ENCODE measurements at places on chromosomes 6 and 20.
A peak's percentile ranks its signal among the peaks of the same experiment; 100 is the strongest.

- no peak for DNase-seq
These were observed 39.2 kb upstream of the ZNF831 start for GRCh38 chr20:59124296-59125029.

- DNase-seq = no peak
These were observed 98.6 kb upstream of the CLDN20 start for GRCh38 chr6:155165029-155165710.

- peak; percentile 67 for DNase-seq
These were observed 2.4 kb upstream of the DBNDD2 start for GRCh38 chr20:45405571-45406259.

- DNase-seq = no peak
These were observed 80.4 kb downstream of the DACT2 start for GRCh38 chr6:168239044-168239773.

- no peak for DNase-seq
These were observed 22.2 kb downstream of the EPB41L2 start for GRCh38 chr6:131040866-131041265.

DNA sequence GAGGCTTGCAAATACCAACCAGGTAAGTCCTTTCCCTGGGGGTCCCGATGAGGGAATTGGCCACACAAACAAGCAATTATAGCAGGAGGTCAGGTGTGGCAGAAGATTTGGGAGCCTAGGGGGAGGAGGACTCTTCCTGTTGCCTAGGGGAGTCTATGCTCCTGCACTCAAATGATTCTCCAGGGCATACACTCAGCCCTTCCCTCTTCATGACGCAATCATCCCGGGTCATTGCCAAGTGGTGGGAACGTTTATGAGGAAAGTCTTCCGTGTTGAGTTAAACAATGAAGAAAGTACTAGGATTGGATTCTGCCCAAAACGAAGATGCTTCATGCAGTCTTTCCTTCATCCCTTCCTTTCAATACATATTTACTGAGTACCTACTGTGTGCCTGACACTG is 186.5 kb upstream of the TSHZ2 start:
- DNase-seq = no peak

DNA sequence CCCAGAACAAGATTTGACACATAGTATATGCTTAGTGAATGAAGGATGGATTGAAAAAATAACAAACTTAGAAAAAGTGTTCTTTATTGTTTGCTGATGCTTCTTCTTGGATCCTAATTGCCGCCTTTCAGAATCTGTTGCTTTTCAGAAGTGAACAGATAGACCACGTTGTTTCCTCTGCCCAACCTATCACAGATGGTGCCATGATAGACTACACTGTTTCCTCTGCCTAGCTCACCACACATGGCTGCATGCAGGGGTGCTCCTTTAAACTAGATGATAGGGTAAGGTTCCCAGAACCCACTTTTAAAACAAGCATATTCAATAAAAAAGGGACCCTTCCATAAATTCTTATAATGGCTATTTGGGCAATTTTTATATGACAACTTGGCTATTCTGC is 4.6 kb upstream of the RGS17 start:
- no peak for DNase-seq

- DNase-seq = peak; percentile 46
These were observed 86.4 kb downstream of the ATXN1 start for GRCh38 chr6:16674801-16675392.

- DNase-seq = no peak
These were observed 7.7 kb upstream of the BICRAL start for GRCh38 chr6:42774201-42774600.

GRCh38 chr6:15956205-15957106 is 172.4 kb upstream of the MYLIP start:
- no peak for DNase-seq

DNA sequence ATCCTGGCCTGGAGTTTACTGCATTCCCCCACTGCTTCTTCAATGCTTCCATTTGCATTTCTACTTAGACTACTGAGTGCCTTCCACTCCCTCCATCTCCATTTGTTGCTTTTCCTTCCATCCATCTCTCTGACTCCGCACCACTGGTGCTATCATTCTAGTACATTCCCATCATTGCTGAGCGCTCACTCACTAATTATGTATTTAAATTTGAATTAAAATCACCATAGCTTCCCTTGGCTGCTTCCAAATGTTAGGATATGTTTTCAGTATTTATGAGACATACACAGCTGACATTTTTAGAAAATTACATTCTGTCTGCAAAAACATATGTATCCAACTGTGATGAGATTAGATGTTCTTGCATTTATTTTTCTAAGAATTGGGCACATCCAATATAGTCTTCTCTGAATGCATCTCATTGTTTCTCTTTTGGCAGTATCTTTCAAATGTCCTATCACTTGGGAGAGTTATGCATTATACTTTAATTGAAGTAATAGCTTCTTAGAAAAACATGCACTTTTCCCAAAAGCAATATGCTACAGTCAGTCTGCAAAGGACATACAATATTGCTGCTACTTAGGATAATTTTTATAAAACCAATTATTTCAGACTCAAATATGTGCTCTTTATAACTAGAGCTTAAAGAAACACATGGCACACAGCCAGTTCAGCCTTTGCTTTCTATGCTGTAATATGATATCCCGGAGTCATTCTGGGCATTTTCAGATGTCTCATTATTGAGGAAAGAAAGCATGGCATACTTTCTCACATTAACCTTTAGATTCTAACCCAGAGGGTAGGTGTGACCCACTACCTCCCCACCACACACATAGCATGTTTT is 12.1 kb upstream of the COL21A1 start:
- peak; percentile 34 for DNase-seq

- no peak for DNase-seq
These were observed 35.0 kb downstream of the AKIRIN2 start for GRCh38 chr6:87667032-87667431.

GRCh38 chr20:18773566-18773965 is 40.0 kb upstream of the SCP2D1 start:
- DNase-seq = no peak

- DNase-seq = no peak
These were observed 13.0 kb upstream of the TSHZ2 start for GRCh38 chr20:52959125-52959524.
